Naive thymus-derived CD4-positive, alpha-beta T cell (primary cell): ENCODE measurements at places on chromosomes 1 and 21.

DNA sequence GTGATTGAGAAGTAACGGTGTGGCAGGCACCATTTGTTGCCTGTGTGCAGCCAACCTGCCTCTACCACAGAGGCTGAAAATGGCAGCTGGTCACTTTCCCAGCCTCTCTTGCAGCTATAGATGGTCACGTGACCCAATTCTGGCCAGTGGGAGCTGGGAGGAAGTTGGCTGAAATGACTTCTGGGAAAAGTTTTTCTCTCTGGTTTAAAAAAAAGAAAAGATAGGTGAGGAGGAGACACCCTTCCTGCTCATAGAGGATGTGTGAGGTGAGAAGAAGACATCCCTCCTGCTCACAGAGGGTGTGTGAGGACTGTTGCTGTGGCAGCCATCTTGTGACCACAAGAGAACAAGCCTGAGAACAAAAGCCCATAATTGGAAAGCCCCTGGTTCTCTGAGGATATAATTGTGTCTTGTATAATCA is 122.8 kb downstream of the SYF2 start:
- peak; percentile 64 for DNase-seq

DNA sequence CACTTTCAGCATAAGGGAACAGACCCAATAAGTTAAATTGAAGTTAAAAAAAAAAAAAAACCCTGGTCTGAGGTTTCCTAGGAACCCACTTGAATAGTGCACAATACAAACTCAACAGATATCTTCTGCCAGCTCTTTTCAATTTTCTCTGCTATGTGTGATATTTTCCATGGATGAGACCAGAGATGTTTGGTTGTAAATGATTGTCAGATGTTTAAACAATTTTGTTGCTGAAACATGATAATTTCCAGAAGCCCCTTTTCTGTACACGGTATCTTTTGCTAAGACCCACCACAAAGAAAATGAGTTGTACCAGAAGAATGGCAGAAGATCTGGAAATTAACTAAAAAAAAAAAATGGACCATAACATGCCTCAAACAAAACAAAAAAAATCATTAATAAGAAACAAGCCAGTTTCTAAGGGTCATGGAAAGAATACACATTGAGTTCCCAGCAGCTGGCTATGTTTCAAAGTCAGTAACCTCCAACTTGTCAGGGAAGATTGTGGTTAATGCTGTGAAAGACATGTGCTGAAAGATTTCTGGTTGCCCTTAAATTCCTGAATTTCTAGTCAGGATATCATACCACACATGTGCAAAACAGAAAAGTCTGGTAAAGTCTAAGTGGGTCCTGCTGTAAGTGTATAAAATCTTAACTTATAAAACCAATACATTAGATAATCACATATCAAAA is 35.6 kb upstream of the MGST3 start:
- DNase-seq, result no peak

DNA sequence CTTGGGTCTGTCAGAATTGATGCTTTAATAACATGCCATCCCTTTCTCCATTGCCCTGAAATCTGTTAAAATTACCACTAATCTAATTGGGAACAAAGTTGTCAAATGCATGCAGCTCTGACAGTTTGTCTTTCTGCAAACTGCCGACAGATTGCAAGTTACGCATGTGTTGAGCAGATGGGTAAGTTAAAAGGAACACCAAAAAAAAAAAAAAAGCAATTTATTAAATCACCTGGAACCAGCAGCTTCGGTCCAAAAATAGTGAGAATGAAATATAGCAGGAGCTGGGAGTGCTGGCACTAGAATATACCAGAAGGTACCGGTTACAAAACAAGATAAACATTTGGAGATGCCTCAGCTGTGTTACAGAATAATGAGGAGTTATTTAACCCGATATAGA is 149.6 kb upstream of the C1orf87 start:
- DNase-seq, result no peak

GRCh38 chr1:181452746-181453145 is 30.6 kb upstream of the CACNA1E start:
- no peak for DNase-seq

DNA sequence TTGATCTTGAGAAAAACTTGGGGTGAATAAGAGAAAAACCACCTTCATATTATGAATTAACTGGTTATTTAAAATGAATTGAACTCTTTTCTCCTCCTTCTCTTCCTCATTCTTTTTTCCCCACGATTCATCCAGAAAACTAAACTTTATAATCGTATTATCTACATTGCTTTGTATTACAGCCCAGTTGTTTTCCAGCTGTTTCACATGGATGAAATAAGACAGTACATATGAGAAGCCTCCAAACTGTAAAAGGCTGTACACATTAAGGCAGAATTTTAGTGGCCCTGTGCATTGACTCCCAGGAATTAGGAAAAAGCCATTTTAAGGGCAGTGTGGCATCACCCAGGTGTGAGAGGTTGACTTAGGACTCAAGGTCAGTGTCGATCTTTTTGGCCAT is 80.3 kb upstream of the PGBD5 start:
- no peak for DNase-seq

DNA sequence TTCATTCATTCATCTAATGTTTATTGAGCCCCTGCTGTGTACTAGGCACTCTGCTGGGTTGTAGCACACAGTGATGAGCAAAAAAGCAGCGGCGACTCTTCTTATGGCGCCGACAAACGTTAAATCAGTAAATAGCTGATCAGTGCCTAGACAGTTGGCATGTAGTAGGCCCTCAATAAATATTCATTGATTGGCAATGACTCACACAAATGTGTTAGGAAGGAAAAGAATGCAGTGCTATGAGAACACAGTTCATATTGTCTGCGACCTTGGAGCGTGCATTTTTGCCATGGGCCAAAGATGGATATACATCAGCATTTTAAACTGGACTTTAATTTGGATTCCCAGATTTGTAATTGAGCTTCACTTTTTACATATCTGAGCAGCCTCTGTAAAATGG is 52.0 kb downstream of the PRDM2 start:
- DNase-seq, result no peak

GRCh38 chr1:174116042-174116441 is 43.3 kb upstream of the RABGAP1L start:
- DNase-seq, result no peak

DNA sequence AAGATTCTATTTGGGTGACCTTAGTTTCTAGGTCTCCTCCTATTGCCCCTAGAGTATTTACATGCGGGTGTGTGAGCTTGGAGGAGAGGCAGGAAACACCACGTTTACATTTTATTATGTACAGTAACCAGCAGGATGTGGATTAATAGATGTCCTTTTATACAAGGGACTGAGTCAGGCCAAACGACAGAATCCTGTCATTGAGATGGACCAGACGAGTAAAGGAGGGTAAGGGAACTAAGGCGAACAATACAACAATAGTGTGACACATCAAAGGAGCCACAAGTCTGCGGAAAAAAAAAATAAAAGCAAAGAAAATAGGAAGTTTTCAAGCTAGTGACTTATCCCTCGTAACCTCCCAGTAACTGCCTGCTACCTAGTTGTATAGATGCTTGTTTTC is 151.1 kb downstream of the GABPA start:
- no peak for DNase-seq

DNA sequence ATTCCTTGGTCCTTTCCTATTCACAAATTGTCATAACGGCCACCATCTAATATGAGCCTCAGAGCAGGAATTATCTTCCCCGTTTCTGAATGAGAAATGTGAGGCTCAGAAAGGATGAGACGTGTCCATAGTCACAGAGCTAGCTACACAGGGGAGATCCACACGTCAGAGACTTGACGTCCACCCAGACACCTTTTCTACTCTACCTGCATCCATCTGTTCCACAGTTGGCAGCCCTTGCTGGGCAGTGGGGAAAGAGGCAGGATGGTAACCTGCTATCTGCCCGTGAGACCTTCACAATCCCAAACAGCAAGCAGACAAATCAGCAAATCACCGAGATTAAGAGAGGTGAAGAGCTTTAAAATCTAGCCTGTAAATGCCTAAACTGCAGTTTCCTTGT is 8.4 kb downstream of the RIMS3 start:
- DNase-seq, result no peak

DNA sequence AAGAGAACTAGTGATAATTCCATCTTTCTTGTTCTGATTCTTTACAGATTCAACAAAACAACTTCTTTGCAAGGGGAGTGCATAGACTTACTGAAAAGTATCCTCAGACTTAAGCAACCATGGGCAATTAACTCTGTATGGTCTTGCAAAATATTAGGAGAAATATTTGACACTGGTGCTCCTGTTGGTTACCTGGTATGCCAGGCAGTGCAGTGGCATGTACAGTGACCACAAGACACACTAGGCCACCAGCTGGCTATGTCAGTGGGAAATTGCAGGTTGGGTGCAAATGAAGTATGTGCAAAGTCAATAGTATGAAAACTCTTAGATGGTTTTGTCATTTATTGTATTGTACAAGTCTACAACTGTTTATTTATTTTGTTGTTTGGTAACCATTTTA is 34.5 kb downstream of the EPS15 start:
- DNase-seq, result no peak

- DNase-seq, result no peak
Observed at GRCh38 chr1:96465441-96465840, 256.1 kb upstream of the PTBP2 start.
